Motor neuron (in vitro differentiated cells): ENCODE measurements at places on chromosomes 1 and 21.

DNA sequence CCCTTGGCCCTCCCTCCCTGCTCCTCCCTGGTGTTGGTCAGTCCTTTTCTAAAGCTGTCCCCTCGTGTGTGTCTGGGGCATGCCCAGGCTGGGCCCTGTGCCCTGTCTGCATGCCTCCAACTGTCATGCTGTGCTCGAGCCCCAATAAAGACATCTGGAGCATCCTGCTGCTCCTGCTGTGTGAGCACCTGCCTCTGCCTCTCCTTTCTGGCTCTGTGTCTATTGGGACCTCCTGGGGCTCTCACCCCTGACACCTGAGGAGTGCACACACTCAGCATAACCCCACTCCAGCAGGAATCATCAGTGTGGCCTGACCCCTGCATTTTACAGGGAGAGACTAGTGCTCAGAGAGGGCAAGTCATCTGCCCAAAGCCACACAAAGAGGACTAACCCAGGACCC is 23.7 kb downstream of the KCNC4 start:
- no peak for ATAC-seq

DNA sequence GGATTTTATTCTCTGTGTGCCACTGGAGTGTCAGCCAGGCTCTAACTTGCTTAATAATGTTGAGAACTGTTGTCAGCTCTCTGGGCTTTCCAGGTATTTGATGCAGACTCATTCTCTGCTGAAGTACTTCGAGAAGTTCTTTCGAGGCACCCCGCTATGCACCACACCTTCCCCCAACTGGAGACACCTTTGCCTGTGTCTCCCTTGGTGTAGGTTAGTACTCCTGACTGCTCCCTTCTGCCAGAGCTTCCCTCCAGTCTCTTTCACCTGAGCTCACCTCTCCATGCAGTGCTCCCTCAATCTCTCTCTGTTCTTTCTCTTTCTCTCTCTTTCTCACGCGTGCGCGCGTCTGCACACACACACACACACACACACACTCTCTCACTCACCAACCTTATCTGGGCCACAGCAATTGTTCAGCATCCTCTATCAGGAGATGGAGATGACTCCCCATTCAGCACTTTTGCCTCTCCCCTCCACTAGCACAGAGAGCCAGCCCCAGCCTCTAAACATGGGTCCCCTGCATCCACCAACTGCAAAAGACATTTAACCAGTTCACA is 14.0 kb upstream of the MGST3 start:
- ATAC-seq = no peak

DNA sequence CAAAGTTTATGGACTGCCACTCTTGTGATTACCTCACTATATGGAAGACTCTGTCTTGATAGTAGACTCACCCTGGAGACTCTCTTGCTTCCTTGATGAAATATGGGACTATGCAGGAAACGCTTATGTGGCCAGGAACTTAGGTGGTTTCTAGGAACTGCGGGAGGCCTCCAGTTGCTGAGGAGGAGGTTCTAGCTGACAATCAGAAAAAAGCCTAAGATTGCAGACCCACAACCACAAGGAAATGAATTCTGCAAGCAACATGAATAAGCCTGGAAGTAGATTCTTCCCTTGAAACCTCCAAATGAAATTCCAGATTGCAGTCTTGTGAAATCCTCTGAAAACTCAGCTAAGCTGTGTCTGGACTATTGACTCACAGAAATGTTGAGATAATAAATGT is 88.9 kb upstream of the COL11A1 start:
- ATAC-seq = no peak

DNA sequence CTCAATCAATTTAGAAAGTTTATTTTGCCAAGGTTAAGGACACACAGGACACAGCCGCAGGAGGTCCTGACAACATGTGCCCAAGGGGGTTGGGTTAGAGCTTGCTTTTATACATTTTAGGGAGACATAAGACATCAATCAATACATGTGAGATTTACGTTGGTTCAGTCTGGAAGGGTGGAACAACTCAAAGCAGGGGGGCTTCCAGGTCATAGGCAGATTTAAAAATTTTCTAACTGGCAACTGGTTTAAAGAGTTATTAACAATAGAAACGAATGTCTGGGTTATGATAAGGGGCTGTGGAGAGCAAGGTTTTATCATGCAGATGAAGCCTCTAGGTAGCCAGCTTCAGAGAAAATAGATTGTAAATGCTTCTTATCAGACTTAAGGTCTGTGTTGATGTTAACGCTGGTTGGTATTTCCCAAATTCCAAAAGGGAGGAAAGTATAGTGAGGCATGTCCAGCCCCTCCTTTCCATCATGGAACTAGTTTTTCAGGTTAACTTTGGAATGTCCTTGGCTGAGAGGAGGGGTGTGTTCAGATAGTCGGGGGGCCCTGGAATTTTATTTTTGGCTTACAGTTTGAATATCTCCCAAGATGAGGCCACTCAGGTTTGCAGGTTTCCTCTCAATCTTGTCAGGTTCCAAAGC is 31.0 kb upstream of the TGFBR3 start:
- ATAC-seq = no peak

- ATAC-seq = no peak
Observed at GRCh38 chr1:176022574-176022973, 184.5 kb downstream of the COP1 start.

GRCh38 chr1:43750083-43750482 is 42.7 kb downstream of the ST3GAL3 start:
- ATAC-seq = no peak

- no peak for ATAC-seq
Observed at GRCh38 chr1:6049419-6049818, 3.7 kb downstream of the KCNAB2 start.

GRCh38 chr1:29934255-29934772 is 698.0 kb downstream of the PTPRU start:
- no peak for ATAC-seq

GRCh38 chr1:58932859-58933598 is 149.2 kb upstream of the JUN start:
- ATAC-seq = peak; percentile 23

GRCh38 chr1:231748760-231749415 is 122.3 kb downstream of the DISC1 start:
- peak; percentile 96 for ATAC-seq

DNA sequence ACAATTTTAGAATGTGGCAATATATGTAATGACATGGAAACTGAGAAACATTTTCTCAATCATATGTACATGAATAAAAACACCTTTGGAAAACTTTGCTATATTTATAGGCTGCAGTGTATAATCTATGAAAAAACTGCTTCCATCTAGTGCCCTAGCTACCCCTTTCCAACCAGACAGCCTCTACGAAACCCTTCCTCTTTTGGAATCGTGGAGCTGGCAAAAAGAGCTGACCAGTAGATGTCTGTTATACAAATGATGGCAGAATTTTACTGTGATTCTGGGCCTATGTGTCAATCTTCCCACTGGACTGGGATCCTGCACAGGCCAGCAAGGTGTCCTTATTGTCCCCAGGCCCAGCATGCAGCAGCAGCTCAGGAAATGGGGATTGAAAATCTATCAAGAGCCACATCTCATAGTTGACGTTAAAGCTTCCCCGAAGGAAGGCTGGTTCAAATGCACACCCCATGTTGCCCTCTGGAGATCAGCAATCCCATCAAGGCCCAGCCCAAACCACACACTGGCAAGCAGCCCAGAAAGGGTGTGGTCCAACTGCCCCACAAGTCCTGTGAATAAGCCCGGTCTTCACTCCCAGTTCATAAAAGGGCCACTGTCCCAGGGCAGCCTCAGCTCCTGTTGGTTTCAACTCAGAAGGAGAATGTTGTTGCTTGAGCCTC is 8.8 kb upstream of the FAM20B start:
- ATAC-seq = peak; percentile 85

DNA sequence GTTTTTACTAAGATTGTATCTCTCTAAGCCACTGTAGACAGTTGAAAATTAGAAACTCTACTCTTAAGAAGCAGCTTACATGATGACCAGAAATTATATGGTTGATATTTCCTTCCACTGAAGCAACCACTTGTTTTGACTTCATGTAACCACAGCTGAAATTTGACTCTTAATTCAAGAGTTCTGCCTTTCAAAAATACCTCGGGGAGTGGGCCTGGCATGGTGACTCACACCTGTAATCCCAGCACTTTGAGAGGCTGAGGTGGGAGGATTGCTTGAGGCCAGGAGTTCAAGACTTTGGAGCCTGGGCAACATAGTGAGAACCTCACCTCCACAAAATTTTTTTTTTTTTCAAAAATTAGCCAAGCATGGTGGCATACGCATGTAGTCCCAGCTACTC is 4.3 kb downstream of the AMPD1 start:
- no peak for ATAC-seq

DNA sequence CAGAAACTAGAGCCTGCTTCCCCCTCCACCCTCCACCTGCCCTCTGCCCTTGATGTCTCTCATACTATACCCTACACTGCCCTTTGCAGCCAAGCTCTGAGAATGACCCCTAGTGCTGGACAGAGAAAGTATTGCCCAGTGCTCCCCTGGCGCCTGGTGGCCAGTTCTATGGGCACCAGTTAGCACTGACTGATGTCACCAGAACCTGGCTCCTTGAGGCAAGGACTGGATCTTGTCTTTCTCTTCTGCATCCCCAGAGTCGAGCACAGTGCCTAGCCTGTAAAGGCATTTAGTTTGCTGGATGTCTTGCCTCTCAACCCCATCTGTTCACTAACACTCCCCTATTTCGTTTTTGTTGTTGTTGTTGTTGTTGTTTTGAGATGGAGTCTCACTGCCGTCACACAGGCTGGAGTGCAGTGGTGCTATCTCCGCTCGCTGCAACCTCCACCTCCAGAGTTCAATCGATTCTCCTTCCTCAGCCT is 5.9 kb downstream of the PHLDA3 start:
- no peak for ATAC-seq

- ATAC-seq = no peak
Observed at GRCh38 chr1:214165850-214166374, 115.0 kb upstream of the SMYD2 start.

DNA sequence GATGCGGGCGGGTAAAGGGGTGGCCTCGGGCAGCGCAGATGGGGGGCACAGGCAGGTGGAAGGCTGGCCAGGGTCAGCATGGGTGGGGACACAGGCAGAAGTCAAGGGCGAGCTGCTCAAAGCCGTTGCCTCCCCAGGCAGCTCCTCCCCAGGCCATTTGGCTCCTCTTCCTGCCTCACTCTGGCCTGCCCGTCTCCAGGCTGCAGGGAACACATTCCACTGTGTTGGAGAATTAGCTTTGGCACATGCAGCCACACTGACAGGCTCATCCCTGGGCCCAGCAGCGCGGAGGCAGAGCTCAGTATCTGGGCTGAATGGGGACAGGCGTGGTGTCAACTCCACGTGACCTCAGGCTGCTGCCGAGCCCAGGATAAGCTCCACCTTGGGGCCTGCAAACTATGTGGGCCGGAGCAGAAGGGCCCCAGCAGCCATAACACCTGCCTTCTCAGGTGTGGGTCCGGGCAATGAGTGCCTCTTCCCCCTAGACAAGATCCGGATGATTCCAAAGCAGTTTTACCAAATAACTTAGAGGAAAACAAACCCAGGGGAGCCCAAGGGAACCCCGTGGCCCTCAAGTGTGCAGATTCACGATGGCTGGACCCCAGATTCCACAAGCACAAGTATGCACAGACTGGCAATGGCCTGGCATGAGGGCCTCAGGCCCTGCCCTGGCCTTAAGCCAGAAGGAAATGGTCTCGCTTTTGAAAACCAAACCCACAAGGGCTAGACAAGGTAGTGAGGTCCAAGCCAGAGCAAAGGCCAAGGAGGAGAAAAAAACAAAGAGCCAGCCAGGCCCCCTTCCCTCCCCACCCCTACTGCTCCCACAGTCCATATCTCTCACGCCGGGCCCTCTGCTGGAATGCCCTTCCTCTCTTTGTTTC is 40.2 kb downstream of the HSPG2 start:
- ATAC-seq = peak; percentile 75

GRCh38 chr1:50665413-50665812 is 242.2 kb upstream of the DMRTA2 start:
- ATAC-seq = no peak

GRCh38 chr21:46532080-46532479 is 72.8 kb downstream of the S100B start:
- no peak for ATAC-seq

DNA sequence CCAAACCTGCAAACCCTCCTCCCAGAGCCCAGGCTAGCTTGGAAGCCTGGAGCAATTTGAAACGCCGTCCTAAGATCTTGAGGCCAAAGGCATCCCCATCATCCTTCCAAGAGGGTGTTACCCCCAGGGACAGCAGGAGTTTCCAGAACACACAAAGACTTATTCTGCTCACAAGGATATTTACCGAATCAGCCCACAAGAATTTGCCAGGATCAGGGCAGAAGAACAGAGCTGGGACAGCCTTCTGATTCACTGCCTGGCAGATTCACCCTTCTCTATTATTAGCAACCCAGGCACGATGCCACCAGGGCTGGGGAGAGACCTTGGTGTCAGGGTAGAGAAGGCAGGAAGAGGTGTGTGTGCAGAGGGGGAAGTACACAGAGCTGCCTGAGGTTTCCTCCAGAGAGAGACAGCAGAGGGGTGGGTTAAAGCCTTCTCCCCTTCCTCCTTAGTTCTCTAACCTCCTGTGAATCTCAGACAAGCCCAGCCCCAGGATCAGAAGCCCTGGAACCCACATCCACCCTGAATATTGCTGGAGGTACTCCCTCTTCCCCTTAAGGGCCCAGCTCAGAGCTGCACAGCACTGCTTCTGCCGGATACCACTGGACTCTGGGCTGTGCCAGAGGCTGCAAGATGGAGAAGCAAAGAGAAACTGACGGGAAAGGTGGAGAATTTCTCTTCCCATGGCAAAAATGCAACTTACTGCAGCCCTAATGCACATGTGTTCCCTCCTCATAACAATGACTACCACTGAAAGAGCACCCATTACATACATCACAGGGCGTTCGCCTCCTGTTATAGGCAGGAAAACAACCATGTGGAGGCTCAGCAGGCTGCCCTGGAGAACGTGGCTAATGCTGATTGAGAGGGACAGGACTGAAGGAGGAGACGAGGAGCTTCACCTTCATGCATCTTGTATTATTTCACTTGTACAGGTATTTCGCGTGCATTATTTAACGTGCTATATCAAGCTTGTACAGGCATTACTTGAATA is 61.8 kb downstream of the ITPKB start:
- no peak for ATAC-seq

DNA sequence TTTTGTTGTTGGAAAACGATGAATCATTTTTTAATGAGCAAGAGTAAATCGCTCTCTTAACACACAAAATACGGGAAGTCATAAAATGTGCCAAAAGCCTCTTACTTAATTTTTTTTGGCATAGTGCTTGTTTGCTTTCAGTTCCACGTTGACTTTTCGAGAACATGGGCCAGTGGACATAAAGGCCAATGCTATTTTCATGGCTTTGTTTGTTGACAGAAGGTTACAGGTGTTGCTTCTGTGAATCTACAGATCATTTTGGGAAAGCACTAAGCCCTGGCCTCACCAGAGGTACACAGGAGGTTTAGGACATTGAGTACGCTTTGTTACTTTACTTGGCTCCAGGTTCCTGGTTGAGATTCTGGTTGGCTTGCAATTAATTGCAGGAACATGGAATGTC is 199.4 kb upstream of the HMCN1 start:
- no peak for ATAC-seq

GRCh38 chr21:45378258-45378966 is 26.6 kb upstream of the COL18A1 start:
- ATAC-seq = peak; percentile 88
